Pulmonary artery endothelial cell (primary cell): ENCODE measurements at places on chromosomes 11 and 22.
A peak's percentile ranks its signal among the peaks of the same experiment; 100 is the strongest.

- DNase-seq: no peak
Measured at GRCh38 chr11:111540114-111540936, at the start of gene LAYN. Gene LAYN (plus strand): TSS chr11:111540720. CDS start chr11:111540844, 124 bp downstream.

DNA sequence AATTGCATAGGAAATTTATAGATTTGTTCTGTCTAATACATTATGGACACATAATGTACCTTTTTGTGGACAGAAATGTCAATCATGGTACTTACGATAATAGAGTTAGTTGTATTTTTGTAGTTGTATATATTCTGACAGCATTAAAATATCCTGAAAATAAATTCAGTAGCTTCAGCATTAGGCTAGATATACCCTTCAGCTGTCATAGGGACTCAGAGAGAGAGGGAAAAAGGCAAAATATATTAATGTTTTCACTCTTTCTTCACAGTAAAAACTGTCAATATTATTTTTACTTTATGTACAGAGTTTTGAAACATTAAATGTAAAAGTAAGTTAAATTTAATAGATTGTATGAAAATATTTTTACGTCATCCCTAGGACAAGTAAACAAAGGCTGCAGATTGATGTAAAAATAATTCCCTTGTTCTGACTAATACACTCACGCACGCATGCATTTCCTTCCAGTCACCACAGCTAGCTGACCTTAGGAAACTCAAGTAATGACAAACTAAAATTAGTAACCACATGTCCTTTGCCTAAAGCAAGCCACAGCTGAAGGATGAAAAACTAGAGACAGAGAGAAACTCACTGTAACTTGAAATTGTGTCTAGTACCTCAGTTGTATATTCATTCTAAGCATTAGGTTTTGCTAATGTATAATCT, 104.7 kb upstream of the CARD18 start:
- DNase-seq: peak; percentile 93

- no peak for DNase-seq
Measured at GRCh38 chr11:41050791-41051190, 408.7 kb downstream of the LRRC4C start.

DNA sequence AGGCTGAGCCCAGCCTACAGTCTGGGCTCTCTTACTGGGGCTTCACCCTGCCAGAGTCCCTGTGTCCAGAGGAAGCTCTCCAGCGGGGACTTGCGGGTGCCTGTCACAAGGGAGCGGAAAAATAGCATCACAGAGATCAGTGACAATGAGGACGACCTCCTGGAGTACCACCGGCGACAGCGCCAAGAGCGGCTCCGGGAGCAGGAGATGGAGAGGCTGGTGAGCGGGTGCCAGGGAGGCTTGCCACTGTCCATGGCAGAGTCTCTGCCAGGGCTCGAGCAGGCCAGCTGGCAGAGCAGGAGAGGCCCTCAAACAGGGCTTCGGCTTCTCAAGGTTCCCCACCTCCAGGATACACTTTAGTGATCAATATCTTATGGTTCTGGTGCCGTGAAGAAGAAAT, 21.0 kb downstream of the PHLDB1 start:
- no peak for DNase-seq

- DNase-seq: no peak
Measured at GRCh38 chr11:7473717-7474116, 11.6 kb upstream of the OLFML1 start.

GRCh38 chr22:36366291-36366708, 21.5 kb downstream of the MYH9 start:
- no peak for DNase-seq

- no peak for DNase-seq
Measured at GRCh38 chr11:125268611-125269010, 104.1 kb downstream of the PKNOX2 start.

GRCh38 chr22:39677967-39678366, 107.4 kb downstream of the CACNA1I start:
- DNase-seq: no peak

GRCh38 chr22:23894710-23895598, 771 bp downstream of the MIF start:
- no peak for DNase-seq
